Osteoblast (primary cell): ENCODE measurements at places on chromosomes 4 and X. TPM values are rescaled to one million over a fixed set of nuclear protein-coding genes. Genes with fewer than 3 reads are reported as not detected.

The TEC gene
- total RNA-seq = 1.5 and 1.8 TPM in 2 replicates

The CYLC1 gene
- total RNA-seq = not detected in 2 replicates

The AADAT gene
- total RNA-seq = 4.0 and 6.5 TPM in 2 replicates

The PABPC5 gene
- 3.2 and 3.6 TPM in 2 replicates for total RNA-seq

The TCEAL7 gene
- total RNA-seq = 6.5 and 10.0 TPM in 2 replicates

The BTK gene
- not detected in 2 replicates for total RNA-seq

The HSPA4L gene
- total RNA-seq = 4.0 and 4.7 TPM in 2 replicates

The USP51 gene
- total RNA-seq = 2.9 and 4.3 TPM in 2 replicates

The GASK1B gene
- 35.4 and 42.0 TPM in 2 replicates for total RNA-seq

The FUNDC1 gene
- total RNA-seq = 10.9 and 13.3 TPM in 2 replicates

The DCAF8L2 gene
- not detected in 2 replicates for total RNA-seq

The F11 gene
- not detected in 2 replicates for total RNA-seq

The MFAP3L gene
- 7.6 and 8.0 TPM in 2 replicates for total RNA-seq

The ARAP2 gene
- 0.59 and 3.6 TPM in 2 replicates for total RNA-seq

The PSAPL1 gene
- not detected in 2 replicates for total RNA-seq
